ENCODE measurements at places on chromosomes 5 and 9. TPM values are rescaled to one million over a fixed set of nuclear protein-coding genes. Genes with fewer than 3 reads are reported as not detected.

DNA sequence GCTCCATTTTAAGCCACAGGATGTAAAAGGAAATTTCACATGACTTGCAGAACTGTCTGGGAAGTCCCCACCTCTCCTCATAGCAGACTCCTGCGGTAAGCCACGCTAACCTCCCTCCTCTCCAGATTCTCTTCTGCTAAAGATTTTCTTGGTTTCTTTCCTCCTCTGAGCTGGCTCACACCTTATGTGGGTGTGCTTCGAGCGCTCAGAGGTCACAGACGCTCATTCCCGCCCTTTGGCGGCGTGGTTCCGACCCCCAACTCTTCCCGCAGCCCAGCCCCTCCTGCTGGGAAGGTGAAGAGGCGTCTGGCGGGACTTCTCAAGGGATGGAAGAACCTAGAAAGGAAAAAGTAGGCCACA, 32.9 kb upstream of the CDK20 start:
- H3K27me3 ChIP-seq, result no peaks in the 10 kb centered on the region
- H3K36me3 ChIP-seq, result no peaks in the 10 kb centered on the region
- no peak overlapping the region for H3K4me3 ChIP-seq
- no peak overlapping the region for H3K27ac ChIP-seq
- no peaks in the 10 kb centered on the region for H3K4me1 ChIP-seq

DNA sequence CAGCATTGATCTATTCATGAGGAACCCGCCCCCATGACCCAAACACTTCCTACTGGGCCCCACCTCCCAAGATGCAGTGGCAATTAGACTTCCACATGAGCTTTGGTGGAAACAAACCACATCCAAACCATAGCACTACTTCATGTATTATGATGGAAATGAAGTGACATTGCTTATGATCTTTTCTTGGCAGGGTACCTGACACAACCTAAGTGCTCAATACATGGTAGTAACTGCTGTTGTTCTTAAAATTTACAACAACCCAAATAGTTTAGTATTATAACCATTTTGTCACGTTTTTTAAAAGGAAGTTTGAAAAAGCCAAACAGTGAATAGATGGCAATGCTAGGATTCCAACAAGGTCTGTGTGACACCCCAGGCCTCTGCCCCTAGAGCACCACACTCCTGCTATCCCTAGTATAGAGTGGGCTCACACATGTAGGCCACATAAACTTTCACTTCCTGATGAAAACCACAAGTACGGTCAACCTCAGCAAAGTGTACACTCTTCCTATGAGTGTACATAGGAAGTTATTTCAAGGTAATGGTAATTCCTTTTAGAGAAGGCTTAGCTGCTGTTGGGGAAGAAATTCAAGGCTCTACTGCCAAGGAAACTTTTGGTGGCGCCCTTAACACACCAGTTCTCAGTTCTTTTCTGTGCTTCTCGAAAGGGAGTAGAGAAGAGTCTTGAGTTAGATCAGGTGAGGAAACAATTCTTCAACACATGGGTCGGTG, 97.6 kb downstream of the ARSB start:
- H3K27me3 ChIP-seq, result no peaks in the 10 kb centered on the region
- DNase-seq, result peak; percentile 28
- H3K4me3 ChIP-seq, result no peak overlapping the region
- H3K36me3 ChIP-seq, result peaks cover 21% of the 10 kb centered on the region

DNA sequence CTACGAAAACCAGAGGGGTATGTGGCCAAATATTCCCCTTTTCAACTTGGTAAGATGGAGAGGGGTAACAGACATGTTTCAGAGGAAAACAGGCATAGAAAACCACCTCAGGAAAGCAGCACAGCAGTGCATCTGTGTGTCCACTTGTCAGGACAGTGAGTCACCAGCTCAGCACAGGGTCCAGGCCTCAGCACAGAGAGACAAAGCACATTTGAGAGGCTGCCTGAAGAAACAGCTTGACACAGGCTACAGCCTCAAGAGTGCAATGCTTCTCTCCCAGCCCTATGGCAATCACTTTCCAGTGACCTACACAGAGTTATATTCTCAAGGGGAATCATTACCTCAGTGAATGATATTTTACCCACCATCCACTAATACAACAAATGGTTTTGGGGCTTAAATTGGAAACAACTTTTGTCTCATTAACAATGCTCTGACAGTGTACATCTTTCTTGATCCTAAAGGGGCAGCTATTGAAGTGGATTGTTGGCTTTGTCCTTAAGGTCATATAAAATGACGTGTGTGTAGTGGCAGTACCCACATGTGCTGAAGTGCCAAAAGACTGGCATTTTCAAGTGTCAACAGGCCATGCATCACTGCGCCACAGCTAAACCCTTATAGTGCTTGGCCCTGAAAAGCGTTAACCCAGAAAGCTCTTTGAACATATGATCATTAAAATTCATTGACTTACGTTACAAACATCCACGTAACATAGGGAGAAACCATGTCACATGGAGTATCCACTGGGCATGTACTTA, 46.4 kb downstream of the ERMP1 start:
- no peaks in the 10 kb centered on the region for H3K27me3 ChIP-seq
- peaks cover 53% of the 10 kb centered on the region for H3K36me3 ChIP-seq
- H3K4me1 ChIP-seq, result no peaks in the 10 kb centered on the region

DNA sequence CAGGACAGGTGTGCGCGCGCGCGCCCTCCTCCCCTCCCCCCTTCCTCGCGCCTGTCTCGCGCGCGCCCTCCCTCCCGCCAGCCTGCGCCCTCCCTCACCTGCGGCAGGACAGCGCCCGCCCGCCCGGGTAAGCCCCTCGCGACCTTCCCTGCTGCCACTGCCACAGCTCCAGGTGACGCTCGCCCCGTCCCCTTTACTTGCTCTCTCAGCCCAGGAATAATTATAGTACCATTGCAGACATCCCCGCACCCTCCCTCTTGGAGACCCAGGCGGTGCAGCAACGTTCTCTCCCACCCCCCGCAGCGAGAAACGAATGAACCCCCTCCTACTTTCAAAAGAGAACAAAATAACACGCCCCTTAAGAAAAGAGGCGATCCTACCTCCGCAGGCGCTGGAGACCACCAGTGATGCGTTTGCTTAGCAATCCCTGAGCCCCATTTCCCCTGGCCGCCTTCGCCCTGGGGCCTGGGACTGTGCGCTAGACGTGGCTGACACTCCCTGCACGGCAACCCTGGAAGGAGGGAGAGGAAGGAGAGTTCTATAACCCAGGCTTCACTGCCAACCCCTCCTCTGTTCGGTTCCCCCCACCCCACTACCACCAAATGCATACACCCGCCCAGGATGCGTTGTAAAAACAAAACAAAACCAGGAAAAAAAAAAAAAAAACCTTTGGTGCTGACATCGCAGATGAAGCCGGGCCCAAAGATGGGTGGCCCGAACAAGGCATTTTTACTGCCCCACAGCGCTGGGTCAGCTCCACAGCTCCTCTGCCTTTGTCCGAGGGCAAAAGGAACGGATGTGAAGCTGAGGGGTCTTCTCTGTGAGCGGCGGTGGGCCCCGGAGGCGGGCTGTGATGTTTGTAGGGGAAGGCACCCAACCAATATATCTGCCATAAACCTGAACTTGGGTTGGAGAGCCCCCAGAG, 5.6 kb upstream of the PURA start:
- no peaks in the 10 kb centered on the region for H3K36me3 ChIP-seq
- peak overlapping the region; percentile 85 for H3K27ac ChIP-seq
- DNase-seq, result peak; percentile 14
- H3K4me3 ChIP-seq, result peak overlapping the region; percentile 68
- H3K27me3 ChIP-seq, result peaks cover 45% of the 10 kb centered on the region

DNA sequence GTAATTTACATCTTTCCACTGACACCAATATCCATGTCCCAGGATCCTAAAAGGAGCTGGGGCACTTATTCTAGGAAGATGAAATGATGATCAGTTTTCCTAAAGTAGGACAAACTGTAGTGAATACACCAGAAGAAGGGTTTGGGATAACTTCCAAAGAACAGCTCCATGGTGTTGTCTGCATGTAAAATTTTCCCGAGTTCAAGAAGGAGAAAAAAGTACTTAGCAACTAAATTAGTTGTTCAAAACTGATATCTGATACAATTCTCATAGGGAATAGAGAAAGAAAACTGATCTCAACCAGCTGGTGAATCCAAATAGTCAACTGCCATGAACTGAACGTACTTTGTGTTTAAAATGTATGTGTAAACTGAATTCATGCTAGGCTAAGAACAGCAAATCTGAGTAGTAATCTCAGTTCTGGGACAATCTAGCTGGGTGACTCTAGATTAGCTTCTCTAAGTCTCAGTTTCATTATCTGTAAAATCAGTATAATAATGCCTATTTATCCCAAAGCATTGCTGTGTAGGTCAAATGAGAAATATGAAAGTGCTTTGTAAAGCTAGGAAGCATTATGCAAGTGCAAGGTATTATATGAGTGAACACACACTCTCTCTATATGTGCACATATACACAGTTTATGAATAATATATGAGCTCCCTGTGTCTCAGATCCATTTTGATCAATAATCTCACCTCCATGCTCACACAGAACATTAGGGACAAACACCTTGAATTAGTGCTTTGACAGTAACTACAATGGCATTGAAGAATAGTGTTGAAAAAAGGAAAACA, 357.7 kb downstream of the SLIT3 start:
- H3K27ac ChIP-seq, result no peak overlapping the region
- H3K27me3 ChIP-seq, result no peaks in the 10 kb centered on the region
- DNase-seq, result no peak
- H3K4me3 ChIP-seq, result no peak overlapping the region

- no peaks in the 10 kb centered on the region for H3K4me1 ChIP-seq
- H3K27ac ChIP-seq, result no peak overlapping the region
- no peak for DNase-seq
- H3K36me3 ChIP-seq, result no peaks in the 10 kb centered on the region
- no peaks in the 10 kb centered on the region for H3K27me3 ChIP-seq
Measured at GRCh38 chr5:99702565-99702964, 773.8 kb upstream of the CHD1 start.

DNA sequence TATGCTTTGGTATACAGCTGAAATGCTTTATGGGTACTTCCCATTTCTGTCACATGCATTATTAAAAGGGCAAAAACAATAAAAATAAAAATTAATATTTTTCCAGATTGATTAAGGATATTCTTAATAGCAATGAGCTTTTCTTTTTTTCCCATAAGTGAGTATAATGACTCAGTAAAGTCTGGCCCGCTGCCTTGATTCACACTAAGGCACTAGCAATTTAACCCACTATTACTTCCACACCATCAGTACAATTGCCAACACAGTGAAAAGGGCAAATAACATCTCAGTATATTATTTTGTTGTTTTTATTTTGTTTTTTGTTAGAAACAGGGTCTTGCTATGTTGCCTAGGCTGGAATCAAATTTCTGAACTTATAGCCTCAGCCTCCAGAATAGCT, 150.1 kb downstream of the RNF180 start:
- DNase-seq, result no peak
- H3K27ac ChIP-seq, result no peak overlapping the region
- no peaks in the 10 kb centered on the region for H3K36me3 ChIP-seq
- H3K4me3 ChIP-seq, result no peak overlapping the region
- no peaks in the 10 kb centered on the region for H3K27me3 ChIP-seq

DNA sequence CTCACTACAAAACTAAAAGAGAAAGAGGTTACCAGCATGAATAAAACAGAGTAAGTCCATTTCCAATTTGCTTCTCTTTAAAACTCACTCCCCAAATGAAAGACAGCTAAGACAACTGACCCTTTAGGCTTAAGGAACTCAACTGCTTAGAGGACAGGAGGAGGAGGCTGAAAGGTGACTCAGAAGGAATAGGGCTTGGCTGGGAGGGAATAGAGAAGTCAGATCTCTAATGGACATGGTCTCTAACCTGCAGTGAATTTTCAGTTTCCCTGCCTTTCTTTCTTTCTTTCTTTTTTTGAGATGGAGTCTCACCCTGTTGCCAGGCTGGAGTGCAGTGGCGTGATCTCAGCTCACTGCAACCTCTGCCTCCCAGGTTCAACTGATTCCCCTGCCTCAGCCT, 261.8 kb upstream of the CLINT1 start:
- H3K27ac ChIP-seq, result no peak overlapping the region
- no peaks in the 10 kb centered on the region for H3K36me3 ChIP-seq
- no peak overlapping the region for H3K4me3 ChIP-seq
- no peak for DNase-seq
- H3K4me1 ChIP-seq, result no peaks in the 10 kb centered on the region
- no peaks in the 10 kb centered on the region for H3K27me3 ChIP-seq

DNA sequence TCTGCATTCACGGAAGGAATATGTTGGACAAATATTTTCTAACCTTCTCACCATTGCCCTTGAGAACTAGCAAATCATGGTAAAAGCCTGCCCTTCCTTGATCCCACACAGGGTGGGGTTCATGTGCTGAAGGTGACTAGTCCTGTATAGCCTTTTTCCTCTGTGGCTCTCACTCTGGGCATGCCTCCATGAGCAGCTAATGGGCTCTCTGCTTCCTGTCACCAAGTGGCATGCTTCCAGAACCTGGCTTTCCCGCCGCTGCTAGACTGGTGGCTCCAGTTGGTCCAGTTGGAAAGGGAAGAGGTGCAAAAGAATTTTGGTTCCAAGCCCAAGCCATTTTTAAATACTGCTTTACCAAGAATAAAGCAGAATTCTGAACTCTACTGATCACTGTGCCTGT, 35.5 kb downstream of the FBXO10 start:
- no peaks in the 10 kb centered on the region for H3K27me3 ChIP-seq
- H3K4me3 ChIP-seq, result no peak overlapping the region
- no peak for DNase-seq
- H3K36me3 ChIP-seq, result no peaks in the 10 kb centered on the region
- H3K4me1 ChIP-seq, result no peaks in the 10 kb centered on the region

ESM1 gene
- polyA plus RNA-seq, result not detected

PRKAA1 gene
- polyA plus RNA-seq, result 11.4 TPM

MARCHF11 gene
- polyA plus RNA-seq, result not detected

C9 gene
- polyA plus RNA-seq, result not detected

TLR4 gene
- polyA plus RNA-seq, result 214 TPM

SAXO1 gene
- polyA plus RNA-seq, result not detected

Data from CD14-positive monocyte (primary cell).